Muscle of arm (tissue), 14 donors: ENCODE measurements at places on chromosomes 3 and 15. TPM values are rescaled to one million over a fixed set of nuclear protein-coding genes. Genes with fewer than 3 reads are reported as not detected.

Gene IRAK2
- 1.1 TPM for polyA plus RNA-seq

Gene SHF
- polyA plus RNA-seq, result 11.5 TPM

Gene FBXO45
- polyA plus RNA-seq, result 15.9 TPM

Gene SCAMP5
- polyA plus RNA-seq, result 2.9 TPM

Gene ACAN
- 1.3 TPM for polyA plus RNA-seq

Gene MCTP2
- polyA plus RNA-seq, result 0.35 TPM

Gene RTF1
- 53.7 TPM for polyA plus RNA-seq

Gene LMAN1L
- not detected for polyA plus RNA-seq

Gene USP3
- polyA plus RNA-seq, result 23.8 TPM

Gene SLC33A1
- 18.0 TPM for polyA plus RNA-seq

Gene CCR8
- polyA plus RNA-seq, result not detected

Gene LTK
- 15.6 TPM for polyA plus RNA-seq

Gene ECE2
- polyA plus RNA-seq, result not detected

Gene OR5H15
- not detected for polyA plus RNA-seq

Gene PAQR9
- not detected for polyA plus RNA-seq

Gene PARP3
- polyA plus RNA-seq, result 8.9 TPM

Gene TMCO5A
- polyA plus RNA-seq, result not detected

Gene CCNB2
- polyA plus RNA-seq, result 17.9 TPM

Gene SCAANT1
- not detected for polyA plus RNA-seq

Gene TMEM40
- 12.2 TPM for polyA plus RNA-seq

Gene PDE8A
- polyA plus RNA-seq, result 33.2 TPM

Gene BRK1
- 151 TPM for polyA plus RNA-seq

Gene CPN2
- polyA plus RNA-seq, result not detected

Gene CCRL2
- polyA plus RNA-seq, result not detected

Gene RASL12
- not detected for polyA plus RNA-seq
